ENCODE measurements at places on chromosomes 4 and X.

- DNase-seq: no peak
Observed at GRCh38 chr4:1622238-1622637, 61.9 kb downstream of the FAM53A start.

DNA sequence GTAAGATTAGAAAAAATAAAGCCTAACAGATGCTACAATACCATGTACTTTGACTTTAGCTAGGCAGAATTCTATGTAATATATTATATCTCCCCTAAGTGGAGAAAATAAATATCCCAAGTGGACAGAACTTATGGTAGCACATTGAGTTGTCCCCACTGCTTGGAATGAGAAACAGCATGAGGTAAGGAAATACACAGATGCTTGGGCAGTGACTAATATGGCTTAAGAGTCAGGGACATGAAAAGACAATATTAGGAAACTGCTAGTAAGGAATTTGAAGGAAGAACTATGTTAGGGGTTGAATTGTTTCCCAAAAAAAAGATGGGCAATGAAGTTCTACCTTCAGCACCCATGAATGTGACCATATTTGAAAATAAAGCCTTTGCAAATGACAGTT lies 2265.1 kb downstream of the PCDH7 start:
- no peak for DNase-seq

DNA sequence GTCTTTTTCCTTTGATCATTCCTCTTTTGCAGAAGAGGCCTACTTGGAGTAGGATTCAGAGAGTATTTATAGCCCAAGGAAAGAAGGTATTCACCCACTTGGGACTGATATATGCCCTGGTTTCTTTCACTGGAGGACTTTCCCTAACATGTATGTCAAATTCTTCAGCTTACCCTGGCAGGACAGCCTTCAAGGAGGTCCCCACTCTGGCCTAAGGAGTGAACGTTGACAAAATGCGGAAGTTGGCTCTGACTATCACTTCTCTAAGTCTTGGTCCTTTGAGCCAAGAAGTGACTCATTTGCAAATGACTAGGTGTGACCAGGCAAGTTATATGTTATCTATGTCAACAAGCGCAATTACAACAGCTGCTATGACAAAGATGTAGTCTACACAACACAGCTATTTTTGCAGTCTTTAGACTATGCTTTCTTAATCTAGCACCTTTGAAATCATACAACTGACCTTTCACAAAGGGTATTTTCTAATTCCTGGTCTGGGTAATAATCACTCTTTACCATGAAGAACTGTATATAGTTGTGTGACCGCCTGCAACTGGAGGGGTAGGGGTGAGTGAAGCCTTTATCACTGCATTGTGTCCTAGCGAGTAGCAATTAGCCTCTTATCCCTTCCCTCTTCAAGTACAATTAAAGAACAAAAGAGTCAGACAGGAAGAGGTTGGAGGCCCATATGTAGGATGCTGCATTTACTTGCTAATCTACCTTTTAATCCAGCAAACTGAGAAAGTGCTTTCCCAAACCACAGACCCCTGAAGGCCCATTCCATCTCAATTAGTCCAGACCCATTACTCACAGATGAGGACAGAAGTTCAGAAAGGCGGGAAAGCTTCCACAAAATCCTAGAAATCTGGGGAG lies 50.1 kb downstream of the RASGEF1B start:
- DNase-seq: no peak

DNA sequence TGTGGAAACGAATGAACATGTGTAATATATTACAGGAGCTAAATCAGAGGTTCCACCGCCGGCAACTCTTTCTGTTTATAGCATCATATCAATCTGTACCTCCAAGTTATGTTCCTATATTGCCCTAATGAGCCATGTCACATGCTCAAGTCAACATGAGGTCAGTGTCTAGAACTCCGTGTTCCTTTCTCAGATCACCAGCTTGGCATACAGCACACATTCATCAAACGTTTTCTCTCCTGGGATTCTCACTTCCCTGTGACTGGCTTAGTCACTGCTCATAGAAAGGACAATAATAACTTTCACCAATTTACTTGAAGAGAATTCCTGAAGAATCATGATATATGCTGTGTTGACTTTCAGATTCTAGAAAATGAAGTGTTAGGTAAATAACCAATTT lies 532.0 kb upstream of the SPANXN1 start:
- no peak for DNase-seq

GRCh38 chrX:38278682-38279081 lies 48.6 kb downstream of the RPGR start:
- no peak for DNase-seq

DNA sequence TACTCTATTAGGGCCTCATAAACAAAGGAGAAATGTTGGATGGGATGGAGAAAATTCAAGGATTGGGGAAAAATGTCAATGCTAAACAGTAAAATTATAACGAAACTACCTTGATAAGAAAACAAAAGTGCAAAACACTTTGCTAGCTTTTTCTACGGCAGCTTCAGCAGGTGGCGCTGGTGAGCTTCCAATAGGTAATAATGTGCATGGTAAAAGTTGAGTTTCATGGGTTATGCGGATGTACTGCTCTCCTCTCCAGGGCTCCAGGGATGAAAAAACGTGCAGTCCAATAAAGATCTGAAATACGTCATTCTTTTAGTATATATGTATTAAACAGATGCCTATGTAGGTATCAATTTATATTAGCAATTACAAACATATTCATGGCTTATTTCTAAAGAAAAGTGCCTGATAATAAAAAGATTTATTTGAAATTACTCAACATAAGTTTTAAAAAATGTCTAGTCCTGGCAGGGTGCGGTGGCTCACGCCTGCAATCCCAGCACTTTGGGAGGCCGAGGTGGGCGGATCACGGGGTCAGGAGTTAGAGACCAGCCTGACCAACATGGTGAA lies 239.6 kb downstream of the GRXCR1 start:
- peak; percentile 55 for DNase-seq

DNA sequence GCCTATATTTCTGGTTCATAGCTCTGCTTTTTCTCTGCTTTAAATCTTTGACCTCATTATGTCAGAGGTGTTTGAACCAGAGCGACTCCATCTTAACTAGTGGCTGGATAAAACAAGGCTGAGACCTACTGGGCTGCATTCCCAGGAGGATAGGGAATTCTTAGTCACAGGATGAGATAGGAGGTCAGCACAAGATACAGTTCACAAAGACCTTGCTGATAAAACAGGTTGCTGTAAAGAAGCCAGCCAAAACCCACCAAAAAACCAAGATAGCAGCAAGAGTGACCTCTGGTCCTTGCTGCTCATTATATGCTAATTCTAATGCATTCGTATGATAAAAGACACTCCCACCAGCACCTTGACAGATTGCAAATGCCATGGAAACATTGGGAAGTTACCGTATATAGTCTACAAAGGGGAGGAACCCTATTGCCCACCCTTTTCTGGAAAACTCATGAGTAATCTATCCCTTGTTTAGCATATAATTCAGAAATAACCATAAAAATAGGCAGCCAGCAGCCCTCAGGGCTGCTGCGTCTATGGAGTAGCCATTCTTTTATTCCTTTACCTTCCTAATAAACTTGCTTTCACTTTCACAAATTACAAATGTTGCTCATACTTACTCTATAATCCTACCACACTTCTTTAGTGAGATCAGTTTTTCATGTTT lies 193.9 kb downstream of the NAF1 start:
- no peak for DNase-seq

- no peak for DNase-seq
Observed at GRCh38 chr4:177582992-177583391, 140.8 kb upstream of the AGA start.

DNA sequence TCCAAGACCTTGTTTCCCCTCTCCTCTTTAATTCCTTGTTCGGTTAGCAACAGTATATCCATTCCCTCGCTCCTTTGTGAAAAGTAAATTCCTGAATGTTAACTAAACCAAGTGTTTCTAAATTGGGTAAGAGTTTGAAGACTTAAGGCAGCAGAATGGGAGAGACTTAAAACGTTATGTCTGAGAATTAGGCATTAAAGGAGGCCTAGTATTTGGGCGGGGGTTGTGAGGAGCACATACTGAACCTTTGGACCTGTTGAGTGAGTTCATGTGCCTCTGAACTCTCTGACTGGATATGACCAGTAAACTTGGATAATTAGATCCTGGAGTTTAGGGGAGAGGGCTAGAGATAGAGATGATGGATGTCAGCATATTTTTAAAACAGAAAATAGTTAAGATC lies 1.2 kb downstream of the MSMO1 start:
- DNase-seq: peak; percentile 22

- DNase-seq: no peak
Observed at GRCh38 chr4:73606465-73606974, 13.7 kb downstream of the RASSF6 start.

GRCh38 chr4:112515198-112516065 lies 548 bp downstream of the NEUROG2 start:
- no peak for DNase-seq

GRCh38 chr4:57168982-57169381 lies 58.8 kb upstream of the IGFBP7 start:
- no peak for DNase-seq

GRCh38 chr4:36328130-36328529 lies 46.7 kb downstream of the DTHD1 start:
- DNase-seq: no peak

DNA sequence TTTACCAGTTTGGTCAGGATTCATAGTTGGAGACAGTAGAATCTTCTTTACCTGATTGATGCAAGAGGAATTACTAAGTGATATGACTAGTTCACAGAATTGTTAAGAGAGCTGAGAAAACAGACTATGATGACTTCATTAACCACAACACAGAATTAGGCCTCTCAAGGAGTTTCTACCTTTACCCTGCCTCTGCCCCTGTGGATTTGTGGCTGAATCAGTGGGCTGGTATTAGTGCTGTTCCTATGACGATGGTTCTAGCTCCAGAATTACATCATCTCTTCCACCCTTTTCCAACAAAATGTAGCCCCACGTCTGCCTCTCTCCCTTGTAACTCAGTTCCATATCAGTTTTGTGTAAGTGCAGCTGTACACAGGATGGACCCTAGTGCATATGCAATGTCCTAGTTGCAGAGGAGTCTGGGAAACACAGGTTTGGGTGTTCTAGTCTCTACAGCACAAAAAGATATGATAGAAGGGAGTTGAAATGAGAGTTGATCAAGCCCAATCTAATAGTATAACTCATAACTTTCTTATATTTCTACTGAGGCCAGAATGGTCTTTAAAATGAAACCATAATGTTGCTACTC lies 99.3 kb downstream of the ANXA5 start:
- DNase-seq: no peak

GRCh38 chrX:47143894-47144625 lies 442 bp downstream of the NDUFB11 start:
- DNase-seq: peak; percentile 81

GRCh38 chrX:150062292-150063137 lies 124.2 kb upstream of the EOLA2 start:
- no peak for DNase-seq

DNA sequence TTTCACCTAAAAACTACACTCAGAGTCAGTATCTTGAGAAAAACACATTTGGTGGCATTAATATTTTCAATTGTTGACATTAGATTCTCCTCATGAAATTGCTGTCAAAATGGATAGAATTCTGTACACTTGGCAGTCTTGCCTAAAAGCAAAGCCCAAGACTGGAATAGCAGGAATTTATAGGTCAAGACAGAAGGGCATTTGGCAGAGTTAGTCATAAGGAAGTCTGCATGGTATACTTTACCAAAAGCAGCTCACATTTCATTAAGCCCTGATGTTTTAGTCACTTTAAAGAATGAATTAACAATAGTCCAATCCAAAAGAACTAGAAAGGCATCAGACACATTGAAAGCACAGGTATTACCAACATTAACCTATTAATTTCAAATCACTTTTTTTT lies 7.1 kb downstream of the CCDC160 start:
- no peak for DNase-seq

DNA sequence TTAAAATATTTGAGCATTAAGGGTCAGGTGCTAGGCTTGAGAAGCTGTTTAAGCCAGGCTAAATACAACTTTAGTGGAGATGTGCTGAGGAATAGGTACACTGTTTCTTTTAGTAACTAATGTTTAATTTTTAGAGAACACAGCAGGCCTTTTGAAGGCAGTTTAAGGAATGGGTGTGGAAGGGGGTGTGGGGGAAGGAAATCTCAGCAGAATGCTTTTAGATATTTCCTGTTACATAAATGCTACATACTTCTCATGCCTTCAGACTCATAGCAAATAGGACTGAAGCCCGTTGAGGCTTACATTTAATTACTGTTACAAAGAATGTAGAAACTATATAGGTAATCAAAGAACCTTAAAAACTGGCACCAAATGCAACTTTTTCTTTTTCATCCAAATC lies 66.3 kb downstream of the WWC2 start:
- DNase-seq: no peak

DNA sequence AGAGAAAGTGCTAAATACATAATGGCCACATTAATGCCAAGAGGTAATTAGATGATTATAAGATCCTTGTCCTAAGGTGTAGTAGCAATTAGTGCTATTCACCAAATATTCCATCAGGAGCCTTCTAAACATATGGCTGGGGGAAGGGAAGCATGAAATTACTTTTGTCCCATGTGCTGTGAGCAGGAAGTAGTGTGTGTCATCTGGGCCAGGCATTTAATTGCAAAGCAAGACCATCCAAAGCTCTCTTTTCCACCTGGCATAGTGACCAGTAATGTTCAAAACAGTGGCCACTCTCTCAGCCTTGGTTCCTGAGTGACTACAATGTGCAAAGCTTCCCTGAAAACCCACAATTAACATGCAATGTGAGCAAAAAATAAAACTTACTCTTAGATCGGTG lies 144.2 kb upstream of the FAM241A start:
- no peak for DNase-seq

DNA sequence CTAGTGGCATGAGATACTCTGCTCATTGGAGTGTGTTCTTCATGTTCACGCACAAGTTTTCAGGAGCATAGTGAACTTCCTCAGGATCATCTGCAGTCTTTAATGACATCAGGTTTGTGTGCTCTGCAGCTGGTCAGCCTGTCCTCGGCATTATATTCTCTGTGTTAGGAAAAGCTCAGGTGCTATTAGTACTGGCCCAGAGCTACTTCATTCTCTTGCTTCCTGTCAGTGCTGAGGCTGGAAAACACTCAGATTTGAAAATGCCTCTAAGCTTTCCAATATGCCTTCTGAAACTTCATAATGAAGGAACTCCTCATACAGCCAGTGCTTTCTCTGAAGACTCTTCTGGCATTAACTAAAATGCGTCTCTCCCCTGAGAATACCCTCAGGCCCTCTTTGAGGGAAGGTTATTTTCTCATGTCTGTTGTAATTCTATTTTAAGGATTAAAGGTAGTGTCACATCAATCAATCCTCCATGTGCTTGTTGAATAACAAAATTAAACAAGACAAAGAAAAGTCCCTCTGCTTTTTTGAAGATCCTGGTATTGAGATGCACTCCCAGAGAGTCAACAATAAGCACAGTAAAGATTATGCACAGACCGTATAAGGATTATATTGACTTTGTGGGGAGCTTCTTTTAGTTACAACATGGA lies 666.4 kb downstream of the ADGRL3 start:
- no peak for DNase-seq

GRCh38 chr4:30838331-30838730 lies 118.2 kb downstream of the PCDH7 start:
- no peak for DNase-seq

GRCh38 chr4:117889978-117890377 lies 144.3 kb upstream of the NDST3 start:
- no peak for DNase-seq

Measured in hippocampal formation (tissue), 2 donors.